Tibial nerve (tissue), 4 donors: ENCODE measurements at places on chromosomes 13 and 19.
A peak's percentile ranks its signal among the peaks of the same experiment; 100 is the strongest.

- DNase-seq, result no peak
These were observed 37.5 kb upstream of the CEACAM20 start for GRCh38 chr19:44566984-44567383.

DNA sequence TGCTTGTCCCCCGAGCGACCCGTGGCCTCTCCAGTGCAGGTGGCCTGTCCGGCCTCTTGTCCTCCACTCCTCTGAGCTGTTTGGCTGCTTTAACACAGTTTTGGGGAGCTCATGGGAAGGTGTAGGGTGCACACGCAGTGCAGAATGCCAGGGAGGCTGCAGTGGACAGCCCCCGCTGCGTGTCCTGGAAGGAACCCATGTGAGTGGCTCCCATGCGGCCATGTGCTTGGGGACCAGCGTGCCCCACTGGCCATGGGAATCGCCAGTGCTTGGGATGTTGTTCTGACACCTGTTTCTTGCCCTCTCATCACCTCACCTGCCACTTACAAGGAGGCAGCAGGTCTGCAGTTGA is 22.6 kb upstream of the F7 start:
- DNase-seq, result no peak

DNA sequence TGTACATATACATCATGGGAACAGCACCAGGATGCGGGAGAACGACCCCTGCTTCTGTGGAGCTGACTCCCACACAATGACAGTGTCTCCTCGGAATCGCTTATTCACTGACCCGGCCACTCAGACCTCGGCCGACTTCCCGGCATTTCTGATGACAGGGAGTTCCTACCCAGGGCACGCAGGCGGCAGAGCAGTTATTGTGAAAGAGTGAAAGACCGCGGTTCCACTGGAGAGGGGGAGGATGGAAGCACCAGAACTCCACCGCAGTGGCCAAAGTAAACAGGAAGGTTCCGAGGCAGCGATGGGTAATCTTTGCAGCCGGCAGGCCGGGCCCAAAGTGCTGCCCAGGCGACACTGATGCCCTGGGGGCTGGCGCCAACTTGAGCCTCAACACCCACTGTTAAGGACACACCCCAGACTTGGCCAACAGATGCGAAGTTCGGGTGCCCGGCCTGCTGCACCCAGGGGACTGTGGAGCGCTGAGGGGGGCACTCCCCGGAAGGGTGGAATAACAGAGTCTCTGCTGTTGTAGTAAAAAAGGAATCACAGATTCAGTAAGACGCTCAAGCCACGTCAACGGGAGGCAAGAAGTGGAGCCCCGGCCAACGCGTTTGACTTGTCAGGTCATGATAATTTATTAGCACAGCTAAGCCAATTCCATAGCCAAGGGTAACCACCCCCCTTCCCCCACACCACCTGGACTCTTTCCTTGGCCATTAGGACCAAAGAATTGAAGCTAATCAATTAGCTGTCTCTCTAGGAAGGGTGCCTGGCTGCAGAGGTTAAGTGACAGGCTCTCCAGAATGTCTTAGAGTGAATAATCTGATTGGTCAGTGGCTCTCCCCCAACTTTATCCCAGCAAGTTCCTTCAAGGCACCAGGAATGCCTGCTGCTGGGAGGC is 5.8 kb downstream of the MLLT1 start:
- DNase-seq, result peak; percentile 85

GRCh38 chr13:43787997-43788396 is 1.2 kb upstream of the ENOX1 start:
- DNase-seq, result no peak
